MCF 10A (cell line): ENCODE measurements at places on chromosomes 6 and 20.
A peak's percentile ranks its signal among the peaks of the same experiment; 100 is the strongest.

GRCh38 chr6:113564371-113565171 is 292.6 kb upstream of the MARCKS start:
- no peak for DNase-seq

- peak; percentile 66 for DNase-seq
Observed at GRCh38 chr6:135667691-135668455, 170.3 kb upstream of the AHI1 start.

- DNase-seq, result no peak
Observed at GRCh38 chr20:49411221-49411925, 71.1 kb downstream of the KCNB1 start.

GRCh38 chr20:1241456-1241855 is 15.6 kb downstream of the RAD21L1 start:
- no peak for DNase-seq
